ENCODE measurements at places on chromosomes 5 and 9.

- DNase-seq: no peak
Measured at GRCh38 chr5:137822984-137823383, 44.7 kb upstream of the MYOT start.

DNA sequence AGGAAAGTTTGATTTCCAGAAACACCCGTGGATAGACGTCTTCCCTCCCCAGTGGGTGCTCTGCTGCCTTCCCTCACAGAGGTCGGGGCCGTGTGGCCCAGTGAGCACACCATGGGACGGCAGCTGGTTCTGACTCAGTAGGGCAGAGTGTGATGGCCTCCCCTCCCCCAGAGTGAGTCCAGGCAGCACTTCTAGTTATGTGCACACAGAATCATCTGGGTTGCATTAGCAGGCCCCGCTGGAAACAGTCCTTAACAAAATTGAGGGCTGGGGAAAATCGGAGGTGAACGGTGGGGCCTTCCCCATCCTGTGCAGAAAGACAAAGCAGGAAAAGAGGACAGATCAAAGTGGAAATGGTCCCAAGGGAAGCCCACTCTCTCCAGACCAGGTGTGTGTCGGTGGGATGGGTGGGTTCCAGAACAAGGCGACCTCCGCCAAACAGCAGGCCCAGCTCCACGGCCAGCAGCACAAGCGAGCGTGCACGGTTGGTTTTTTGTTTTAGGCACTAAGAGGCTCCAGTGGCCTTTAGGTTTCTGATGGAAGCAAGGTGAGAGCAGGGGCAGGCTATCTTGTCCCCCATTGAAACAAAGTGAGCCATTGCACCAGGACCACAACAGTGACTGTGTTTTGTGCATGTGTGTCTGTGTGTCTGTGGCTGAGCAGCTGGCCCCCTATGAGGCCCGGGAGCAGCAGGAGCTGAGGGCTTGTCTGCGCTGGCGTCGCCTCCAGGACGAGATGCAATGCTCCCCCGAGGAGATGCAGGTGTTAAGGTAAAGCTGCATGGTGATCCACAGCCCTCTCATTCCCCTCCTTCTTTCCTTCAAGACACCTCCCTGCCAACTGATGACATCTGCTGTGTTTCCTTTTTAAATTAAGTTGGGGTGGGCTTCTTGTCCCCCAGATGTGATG is 201.5 kb downstream of the AOPEP start:
- DNase-seq: no peak

GRCh38 chr5:168770036-168770498 is 190.9 kb upstream of the PANK3 start:
- DNase-seq: no peak

DNA sequence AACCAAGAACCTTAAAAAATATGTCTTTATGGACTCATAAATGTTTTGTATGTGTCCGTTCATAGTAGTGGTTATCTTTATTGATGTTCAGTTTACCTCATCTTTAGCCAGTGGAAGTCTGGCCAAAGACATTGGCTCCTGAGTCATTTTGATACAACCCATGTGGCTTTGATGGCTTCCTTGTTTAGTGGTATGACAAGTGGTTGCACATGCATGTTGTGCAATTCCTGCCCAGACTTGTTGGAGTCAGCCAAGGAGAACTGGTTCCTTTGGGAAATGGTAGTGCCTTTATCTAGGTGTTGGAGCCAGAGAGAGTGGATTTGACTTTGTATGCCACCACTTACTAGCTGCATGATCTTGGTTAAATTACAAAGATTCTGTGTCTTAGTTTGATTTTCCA is 94.3 kb downstream of the RPS23 start:
- DNase-seq: no peak

GRCh38 chr5:75010838-75011237 is 41.5 kb downstream of the GCNT4 start:
- no peak for DNase-seq

DNA sequence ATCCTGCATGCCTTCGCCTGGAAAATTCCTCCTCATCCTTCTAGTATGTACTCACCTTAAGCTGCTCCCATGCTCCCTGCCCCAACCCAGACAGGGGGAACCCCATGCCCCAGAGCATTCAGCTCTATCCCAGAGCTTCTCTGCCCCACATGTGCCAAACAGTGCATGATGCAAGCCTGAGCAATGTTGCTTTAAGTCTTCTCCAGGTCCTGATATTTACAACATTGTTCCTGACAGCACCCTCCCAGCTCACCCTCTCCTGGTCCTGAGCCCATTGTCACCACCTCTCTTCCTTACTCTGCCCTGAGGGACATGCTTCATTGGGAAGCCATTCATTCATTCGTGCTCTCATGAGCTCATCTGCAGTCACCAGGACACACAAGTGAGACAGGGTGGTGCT is 23.4 kb upstream of the BARX1 start:
- no peak for DNase-seq

- no peak for DNase-seq
Measured at GRCh38 chr5:134949316-134949715, 18.4 kb upstream of the CATSPER3 start.

GRCh38 chr5:160846642-160847041 is 5.4 kb downstream of the ATP10B start:
- no peak for DNase-seq

DNA sequence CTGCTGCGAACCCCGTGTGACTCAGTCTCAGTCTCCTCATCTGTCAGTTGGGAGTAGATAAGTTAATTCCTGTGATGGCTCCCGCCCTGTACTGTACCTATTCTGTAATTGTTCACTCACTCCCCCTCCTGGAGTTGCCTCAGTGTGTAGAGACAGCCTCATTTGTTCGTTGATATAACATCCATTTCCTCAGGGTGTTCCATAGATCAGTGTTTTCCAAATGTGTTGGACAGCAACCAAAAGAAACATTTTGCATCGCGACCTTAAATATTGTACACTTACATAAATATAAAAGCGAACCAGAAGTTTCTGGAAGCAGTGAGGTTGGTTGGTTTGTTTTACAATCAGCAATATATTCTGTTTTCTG is 698 bp downstream of the NFX1 start:
- no peak for DNase-seq

- no peak for DNase-seq
Measured at GRCh38 chr9:38343552-38343951, 49.0 kb upstream of the ALDH1B1 start.

DNA sequence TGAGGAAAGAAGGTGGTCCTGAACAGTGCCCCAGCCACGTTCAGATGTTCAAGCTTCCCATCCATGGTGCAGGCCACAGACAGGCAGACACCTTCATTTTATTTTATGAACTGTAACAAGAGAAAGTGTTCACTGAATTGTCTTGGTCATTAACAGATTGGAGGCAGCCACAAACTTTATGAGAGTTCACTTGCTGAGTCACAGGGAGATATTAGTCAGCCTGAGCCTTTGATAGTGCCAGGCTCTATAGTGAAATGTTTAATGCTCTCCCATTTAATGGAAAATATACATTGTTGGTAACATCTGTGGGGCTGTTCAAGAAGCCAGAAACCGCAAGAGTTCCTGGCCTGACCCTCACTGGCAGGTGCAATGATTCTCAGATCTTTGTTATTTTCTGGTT is 237.0 kb downstream of the TENT4A start:
- DNase-seq: no peak

DNA sequence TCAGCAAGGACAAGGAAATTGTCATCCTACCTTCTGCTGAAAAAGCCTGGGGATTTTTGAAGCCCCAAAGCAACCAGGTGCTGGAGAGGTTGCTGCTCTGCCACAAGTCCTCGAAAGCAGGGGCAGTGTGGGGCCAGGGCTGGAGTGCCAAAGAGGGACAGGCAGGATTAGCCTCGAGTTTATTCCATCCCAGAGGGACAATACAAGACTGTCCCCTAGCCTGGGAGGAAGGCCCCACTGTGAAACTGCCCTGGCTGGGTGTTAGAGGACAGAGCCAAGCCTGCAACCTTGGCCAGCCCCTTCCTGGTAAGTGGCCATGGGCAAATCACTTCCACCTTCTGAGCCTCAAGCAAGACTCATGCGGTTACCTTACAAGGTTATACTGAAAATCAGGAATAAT is 55.1 kb downstream of the WHRN start:
- no peak for DNase-seq

GRCh38 chr9:98227883-98228282 is 27.6 kb downstream of the TBC1D2 start:
- DNase-seq: no peak

GRCh38 chr5:143213231-143213850 is 190.1 kb downstream of the NR3C1 start:
- DNase-seq: no peak

GRCh38 chr9:15150939-15151338 is 156.1 kb downstream of the TTC39B start:
- no peak for DNase-seq

- DNase-seq: no peak
Measured at GRCh38 chr5:64534033-64534432, 28.2 kb downstream of the RGS7BP start.

- DNase-seq: no peak
Measured at GRCh38 chr5:154849791-154850201, 607 bp downstream of the FAXDC2 start.

- no peak for DNase-seq
Measured at GRCh38 chr5:172828911-172829431, 5.1 kb upstream of the ERGIC1 start.

GRCh38 chr5:1723476-1723875 is 76.2 kb downstream of the MRPL36 start:
- DNase-seq: no peak

- no peak for DNase-seq
Measured at GRCh38 chr9:16828340-16829281, 41.9 kb downstream of the BNC2 start.

DNA sequence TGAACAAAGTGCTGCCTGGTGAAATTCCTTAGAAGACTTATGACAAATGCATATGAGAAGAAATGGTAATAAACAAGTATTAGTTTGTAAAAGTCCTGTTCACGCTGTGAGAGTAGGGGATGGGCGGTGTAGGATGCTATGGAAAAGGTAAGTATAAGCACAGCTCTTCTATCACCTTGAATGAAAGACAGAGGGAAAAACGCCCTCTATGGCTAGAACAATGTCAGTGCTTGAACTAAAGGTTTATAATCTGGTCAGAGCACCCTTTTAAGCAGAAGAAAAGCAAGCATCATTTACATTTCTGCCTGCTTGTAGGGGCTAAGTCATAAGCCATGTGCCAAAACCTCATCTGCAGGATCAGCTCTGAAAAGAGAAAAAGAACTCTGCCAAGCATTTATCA is 115.2 kb downstream of the LHFPL2 start:
- no peak for DNase-seq

DNA sequence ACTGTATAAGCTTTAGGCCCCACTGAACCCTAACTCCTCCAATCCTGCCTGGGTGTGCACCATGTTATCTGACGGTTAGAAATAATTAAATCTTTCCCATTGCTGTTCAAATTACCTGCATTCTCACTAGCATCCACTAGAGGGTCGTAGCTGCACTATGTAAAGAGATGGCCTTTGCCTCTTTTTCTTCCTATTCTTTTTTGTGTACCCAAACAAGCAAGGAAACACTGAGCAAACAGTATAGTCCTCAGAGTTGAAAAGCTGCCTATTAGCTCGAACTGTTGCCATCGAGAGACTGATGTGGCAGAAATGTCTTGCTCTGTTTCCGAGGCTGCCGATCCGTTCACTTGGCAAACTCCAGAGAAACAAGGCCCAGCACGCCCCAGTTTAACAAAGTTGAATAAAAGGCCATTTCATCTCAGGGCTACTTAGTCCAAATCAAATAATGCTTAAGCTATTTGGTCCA is 163.8 kb upstream of the TRPM3 start:
- peak; percentile 5 for DNase-seq

- DNase-seq: peak; percentile 13
Measured at GRCh38 chr5:32942225-32942989, 231.3 kb downstream of the NPR3 start.

GRCh38 chr5:61632064-61632463 is 300.0 kb downstream of the ZSWIM6 start:
- DNase-seq: no peak

GRCh38 chr9:22238809-22239684 is 207.6 kb upstream of the DMRTA1 start:
- peak; percentile 35 for DNase-seq

- DNase-seq: peak; percentile 5
Measured at GRCh38 chr5:147098233-147098790, 136.5 kb upstream of the STK32A start.

- no peak for DNase-seq
Measured at GRCh38 chr5:103041071-103041676, 78.8 kb downstream of the GIN1 start.

- peak; percentile 44 for DNase-seq
Measured at GRCh38 chr5:153974131-153974812, 64.4 kb downstream of the FAM114A2 start.

- no peak for DNase-seq
Measured at GRCh38 chr5:90803381-90803780, 244.8 kb downstream of the ADGRV1 start.

- DNase-seq: no peak
Measured at GRCh38 chr5:68587171-68587570, 371.6 kb downstream of the PIK3R1 start.

DNA sequence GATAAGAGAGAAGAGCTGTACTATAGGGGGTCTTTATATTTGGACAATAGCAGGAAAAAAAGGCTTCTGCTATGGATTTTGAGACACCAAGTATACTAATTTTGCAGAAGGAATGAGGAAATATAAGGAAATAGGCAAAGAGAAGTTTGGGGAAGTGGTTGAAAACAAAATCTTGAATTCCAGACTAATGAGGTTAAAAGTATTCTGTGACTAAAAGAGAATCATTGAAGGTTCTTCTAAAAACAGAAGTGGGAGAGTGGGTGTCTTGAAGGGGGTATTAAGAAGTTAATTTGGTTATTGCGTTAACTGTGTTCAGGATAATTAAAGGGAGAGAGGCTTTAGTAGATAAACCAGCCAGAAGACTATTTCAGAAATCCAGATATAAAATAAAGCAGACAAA is 148.7 kb downstream of the RFK start:
- DNase-seq: no peak

DNA sequence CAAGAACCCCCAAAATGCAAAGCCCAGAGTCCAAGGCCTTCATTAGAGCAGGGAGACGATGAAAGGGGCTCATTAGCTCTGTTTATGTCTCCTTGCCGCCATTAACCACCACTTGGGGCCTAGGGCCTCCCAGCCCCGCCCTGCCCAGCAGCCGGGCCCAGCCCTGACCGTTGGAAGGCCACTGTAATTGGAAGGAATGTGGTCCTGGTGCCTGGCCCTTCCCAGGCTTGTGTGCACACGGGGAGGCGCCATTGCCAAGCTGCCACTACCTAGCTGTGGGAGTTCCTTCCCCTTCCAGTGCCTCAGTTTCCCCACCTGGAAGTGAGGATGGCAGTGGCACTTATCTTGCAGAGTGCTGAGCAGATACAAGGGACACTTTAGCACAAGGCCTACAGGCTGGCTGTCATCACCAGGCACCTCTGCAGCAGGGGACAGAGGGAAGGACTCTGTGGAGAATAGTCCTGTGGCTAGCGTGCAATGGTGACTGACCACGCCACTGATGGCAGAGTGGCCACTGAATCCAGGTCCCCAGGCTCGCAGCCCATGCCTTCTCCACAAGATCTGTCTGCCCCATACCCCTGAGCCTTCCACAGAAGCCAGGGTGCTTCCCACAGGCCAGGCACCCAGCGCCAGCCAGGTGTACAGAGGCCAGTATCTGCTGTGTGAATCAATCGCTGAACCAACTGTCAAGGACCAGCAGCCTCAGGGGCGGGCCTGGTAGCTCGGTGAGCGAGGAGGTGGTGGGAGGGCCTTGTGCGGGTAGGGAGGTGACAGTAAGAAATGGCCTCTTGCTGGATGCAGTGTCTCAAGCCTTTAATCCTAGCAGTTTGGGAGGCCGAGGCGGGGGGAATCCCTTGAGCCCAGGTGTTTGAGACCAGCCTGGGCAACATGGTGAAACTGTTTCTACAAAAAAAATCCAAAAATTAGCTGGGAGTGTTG is 20.8 kb downstream of the GBGT1 start:
- no peak for DNase-seq

- DNase-seq: no peak
Measured at GRCh38 chr9:94176608-94177007, 82.5 kb upstream of the ZNF169 start.
